Endodermal cell (in vitro differentiated cells): ENCODE measurements at places on chromosomes 4 and X.
A peak's percentile ranks its signal among the peaks of the same experiment; 100 is the strongest.

DNA sequence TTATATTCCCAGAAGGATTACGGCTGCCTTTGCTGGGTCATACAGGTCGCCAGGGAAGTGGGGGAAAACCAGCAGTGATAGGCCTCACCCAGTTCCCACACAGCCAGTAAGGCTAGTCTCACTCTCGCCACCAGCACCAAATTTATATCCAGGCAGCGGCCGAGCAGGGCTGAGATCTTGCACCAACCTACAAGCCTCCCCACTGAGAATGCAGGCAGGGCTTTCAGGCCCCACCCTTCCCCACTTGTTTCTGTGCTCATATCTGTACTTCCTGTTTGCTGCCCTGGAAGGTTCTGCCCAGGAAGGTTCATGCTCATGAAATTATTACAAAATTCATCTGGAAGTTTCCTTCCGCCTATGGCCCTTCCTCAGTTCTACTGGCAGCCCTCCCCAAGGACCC, 179.7 kb downstream of the STIM2 start:
- DNase-seq: no peak

DNA sequence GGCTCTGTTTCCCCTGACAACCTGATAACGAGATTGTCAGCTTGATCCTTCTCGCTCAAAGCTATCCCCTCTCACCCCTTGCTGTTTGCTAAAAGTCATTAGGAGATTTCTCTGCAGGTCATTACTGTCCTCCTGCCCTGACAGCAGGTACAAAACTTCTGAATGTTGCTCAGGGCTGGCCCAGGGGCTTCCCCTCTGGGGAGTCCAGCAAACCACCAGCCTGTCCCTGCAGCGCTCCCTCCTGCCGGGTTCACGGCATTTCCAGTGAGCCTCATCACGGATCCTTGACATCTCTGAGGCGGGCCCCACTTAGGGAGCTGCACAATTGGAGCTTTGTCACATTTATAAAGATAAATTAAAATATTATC, 5.2 kb upstream of the SORCS2 start:
- DNase-seq: peak; percentile 61

GRCh38 chr4:160809576-160809975, 1354.2 kb downstream of the FSTL5 start:
- no peak for DNase-seq

GRCh38 chrX:71532078-71532752, 689 bp upstream of the OGT start:
- no peak for DNase-seq

DNA sequence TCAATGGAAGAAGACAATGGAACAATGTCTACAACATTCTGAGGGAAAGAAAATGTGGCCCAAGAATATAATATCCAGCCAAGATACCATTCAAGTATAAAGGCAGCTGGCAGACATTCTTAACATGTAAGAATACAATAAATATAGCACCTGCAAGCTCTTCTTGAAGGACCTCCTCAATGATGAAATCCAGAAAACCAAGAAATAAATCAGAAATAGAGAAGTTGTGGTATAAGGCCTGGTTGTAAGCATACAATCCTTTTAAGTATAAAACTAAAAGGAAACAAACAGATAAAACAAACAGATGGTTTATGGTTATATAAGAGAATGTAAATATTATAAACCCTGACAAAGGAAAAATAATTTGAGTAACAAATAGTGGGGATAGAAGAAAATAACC, 33.4 kb downstream of the SYTL4 start:
- DNase-seq: no peak

GRCh38 chr4:136900696-136901095, 631.6 kb downstream of the PCDH18 start:
- DNase-seq: no peak

DNA sequence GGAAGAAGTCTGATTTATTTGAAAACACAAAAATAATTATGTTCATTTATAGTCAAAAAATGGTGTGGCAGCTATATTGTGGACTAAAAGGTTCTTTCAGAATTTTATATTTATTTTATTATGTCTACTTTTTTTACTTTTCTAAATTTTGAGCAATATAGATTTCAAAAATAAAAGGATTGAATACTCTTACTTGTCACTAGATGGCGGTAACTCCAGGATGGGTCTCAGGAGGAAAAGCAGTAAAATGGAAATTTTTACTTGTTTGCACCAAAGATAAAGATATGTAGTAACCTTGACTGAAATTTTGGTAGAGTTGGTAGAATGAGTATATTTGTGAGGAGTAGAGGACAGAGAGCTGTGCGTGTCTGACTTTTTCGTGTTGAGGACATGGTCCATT, 14.5 kb upstream of the DACH2 start:
- DNase-seq: no peak

DNA sequence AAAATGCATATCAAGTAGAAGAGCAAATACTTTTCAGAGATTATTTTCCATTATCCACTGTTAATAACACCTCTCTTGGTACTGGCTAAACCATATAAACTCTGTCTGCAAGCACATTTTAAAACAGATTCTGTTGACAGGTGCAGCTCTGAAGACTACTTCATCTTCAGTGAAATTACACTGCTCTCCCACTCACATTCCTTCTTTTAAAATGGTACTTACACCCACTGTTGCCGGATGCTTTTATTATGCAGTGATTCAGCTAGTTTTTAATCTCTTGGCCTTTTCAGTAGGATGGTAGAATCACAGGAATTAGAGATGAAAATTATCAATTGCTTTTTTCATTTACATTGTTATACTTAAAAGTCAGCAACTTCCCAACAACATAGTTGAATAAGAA, 381.6 kb downstream of the GASK1B start:
- DNase-seq: no peak
